ENCODE measurements at places on chromosomes 16 and 17.
A peak's percentile ranks its signal among the peaks of the same experiment; 100 is the strongest.

GRCh38 chr17:62172492-62173291, 107.6 kb upstream of the MED13 start:
- no peak for DNase-seq

GRCh38 chr17:41987642-41988041, 21.0 kb downstream of the CNP start:
- DNase-seq, result no peak

- DNase-seq, result no peak
Observed at GRCh38 chr17:819251-819650, 37.1 kb downstream of the MRM3 start.

DNA sequence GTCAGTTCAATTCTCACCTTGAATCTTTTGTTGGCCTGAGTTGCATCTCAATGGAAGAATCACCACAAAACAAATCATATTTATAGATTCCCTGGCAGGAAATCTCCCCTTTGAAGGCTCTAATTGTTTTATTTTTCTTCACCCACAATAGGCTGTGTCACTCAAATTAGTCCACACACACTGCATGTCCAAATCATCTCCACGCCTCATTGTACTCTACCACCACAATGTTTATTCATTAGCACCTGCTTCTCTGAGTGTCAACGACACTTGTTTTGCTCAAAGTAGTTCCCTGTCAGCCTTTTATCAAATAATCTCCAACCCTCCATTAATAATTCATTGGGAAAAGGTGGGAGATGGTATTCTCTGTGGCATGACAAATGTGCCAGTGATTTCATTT, 164.3 kb downstream of the ABCC12 start:
- no peak for DNase-seq

DNA sequence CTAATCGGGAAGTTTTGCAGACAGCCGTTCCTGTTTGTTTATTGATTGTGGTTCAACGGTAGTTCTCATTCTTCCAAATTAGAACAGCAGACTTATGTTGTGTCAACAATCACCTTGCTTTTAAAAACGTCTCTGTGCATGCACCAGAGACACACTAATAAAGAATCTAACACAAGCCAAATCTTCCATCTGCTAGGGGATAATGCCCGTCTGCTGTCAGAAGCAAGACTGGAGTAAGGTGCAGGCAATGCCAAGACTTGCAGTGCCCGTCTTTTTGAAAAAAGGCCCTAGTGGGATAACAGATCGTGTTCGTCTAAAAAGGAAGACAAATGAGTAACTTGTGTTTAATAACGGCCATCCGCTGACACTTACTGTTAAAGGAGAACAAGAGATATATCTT, 158.4 kb downstream of the KCNJ2 start:
- no peak for DNase-seq

GRCh38 chr16:47043200-47043599, 69.7 kb upstream of the DNAJA2 start:
- DNase-seq, result no peak

DNA sequence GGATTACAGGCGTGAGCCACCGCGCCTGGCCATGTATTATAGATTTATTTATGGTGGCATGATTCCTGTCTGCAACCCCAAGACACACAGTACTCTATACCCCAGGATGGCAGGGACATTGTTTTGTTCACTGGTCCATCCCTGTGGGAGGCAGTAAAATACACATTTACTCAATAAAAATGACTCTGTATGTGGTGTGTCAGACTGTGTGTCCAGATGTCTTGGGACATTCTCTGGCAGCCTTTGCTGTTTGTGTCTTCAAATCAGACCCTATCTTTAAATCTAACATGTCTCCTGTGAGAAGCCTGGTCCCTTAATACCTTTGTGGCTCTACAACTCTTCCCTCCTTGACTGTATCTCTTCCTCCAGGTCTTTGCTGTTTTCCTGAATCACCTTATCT, 1.7 kb upstream of the COASY start:
- DNase-seq, result no peak

DNA sequence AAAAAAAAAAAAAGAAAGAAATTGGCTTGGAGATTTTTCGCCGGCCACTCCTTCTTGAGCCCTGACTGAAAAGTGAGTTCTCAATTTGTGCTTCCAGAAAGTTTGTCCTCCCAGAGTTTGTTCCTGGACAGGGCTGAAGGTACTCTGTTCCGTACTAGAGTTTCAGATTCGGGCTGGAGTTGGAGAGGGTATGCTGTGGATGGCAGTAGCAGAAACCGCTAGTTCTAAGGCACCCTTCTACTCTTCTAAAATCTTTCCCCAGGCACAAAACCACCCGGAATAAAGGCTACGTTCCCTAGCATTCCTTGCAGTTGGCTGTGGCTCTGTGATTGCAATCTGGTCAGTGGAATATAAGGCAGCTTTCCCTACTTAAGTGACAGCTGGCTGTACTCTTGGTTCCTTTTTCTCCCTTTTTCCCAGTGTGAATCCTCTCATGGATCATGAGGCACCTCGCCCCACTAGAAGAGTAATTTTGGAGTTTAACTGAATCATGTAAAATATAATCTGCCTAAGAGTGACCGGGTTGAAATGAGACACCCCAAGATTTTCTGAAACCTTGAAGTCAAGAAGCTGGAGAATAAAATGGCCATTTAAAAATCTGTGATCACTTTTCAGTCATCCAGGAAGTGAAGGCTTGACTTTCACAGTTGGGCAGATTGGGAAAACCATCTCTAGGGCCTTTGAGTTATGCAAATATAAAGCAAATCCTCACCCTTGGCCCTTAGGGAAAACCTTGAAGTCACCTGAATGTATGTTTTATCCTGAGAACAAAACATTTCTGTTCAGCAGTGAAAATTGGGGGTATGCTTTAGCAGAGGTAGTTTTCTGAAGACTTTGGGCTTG, 901 bp upstream of the HEATR6 start:
- DNase-seq, result no peak

DNA sequence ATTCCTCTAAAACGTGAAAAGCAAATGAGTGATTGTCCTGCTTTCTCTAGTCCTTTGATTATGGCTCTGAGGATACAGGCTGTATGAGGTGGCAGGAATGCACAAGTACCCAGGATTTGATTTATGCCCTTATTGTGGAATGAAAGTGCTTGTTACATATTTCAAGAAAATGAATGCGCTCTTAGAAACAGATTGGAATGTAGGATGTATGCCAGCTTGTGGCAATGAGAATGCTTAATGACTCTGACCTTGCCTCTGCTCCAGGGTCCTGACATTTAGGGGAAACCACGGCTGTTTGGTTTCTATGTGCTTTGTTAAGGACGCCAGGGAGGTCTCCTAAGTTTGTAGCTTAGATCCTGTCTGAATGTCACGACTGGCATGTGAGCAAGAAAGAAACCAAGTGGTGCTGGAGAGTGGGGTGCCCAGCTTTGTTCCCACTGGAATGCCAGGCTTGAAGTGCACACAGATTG, 22.0 kb downstream of the PRCD start:
- DNase-seq, result no peak

GRCh38 chr16:48609652-48610029, 339 bp downstream of the N4BP1 start:
- no peak for DNase-seq

DNA sequence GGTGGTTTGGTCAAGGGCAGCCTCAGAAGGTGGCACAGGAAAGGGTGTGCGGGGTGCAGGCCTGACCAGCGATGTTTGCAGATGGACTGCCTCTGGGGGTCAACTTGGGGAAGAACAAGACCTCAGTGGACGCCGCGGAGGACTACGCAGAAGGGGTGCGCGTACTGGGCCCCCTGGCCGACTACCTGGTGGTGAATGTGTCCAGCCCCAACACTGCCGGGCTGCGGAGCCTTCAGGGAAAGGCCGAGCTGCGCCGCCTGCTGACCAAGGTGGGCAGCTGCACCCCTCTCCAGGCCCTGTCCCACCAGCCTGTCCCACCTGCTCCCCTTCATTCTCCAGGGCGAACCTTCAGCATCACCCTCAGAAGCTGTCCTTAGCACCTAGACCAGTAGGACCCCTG, 12.5 kb downstream of the DHODH start:
- DNase-seq, result no peak

GRCh38 chr17:1742371-1743087, at the start of gene SERPINF2:
Gene SERPINF2 (plus strand): TSS chr17:1742871. CDS start chr17:1744996, 2,125 bp downstream.
- DNase-seq, result no peak

- no peak for DNase-seq
Observed at GRCh38 chr16:69116906-69117305, 11.5 kb downstream of the HAS3 start.

GRCh38 chr17:35088356-35088880, 24.9 kb upstream of the RFFL start:
- no peak for DNase-seq

- no peak for DNase-seq
Observed at GRCh38 chr16:77564791-77565390, 130.1 kb upstream of the ADAMTS18 start.

DNA sequence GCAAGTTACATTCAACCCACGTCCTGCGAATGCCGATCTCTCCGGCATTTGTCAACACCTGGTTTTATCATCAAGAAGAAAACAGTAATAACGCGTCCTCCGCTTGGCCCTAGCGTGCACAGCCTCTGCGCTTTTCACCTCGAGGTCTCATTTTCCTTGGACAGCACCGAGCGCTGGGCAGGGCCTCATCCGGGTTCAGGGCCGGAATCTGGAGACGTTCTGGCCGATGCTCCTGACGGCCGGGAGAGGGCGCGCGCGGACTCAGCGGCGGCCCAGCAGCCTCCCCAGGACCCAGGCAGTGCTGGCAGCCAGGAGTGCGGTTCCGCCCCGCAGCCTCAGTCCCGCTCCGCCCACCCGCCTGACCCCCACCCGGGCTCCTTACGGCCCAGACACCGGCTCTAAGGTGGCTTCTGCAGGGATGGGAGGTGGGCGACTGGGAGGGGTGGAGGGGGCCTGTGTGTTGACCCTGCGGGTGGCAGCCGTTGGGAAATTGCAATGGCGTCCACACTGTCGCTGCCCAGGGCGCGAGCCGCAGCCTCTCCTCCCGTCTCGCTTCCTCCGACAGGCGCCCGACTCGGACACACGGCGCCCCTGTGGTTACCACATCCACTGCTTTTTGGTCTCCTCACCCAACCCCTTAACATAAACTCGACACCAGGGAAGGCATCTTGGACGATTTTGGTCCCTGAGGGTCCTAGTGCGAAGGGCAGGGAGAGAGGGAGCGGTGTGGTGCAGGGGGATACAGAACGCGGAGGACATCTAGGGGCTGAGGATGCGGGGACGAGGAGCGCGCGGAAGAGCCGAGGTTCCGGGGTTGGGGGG, 7.4 kb upstream of the FLYWCH1 start:
- DNase-seq, result peak; percentile 88

DNA sequence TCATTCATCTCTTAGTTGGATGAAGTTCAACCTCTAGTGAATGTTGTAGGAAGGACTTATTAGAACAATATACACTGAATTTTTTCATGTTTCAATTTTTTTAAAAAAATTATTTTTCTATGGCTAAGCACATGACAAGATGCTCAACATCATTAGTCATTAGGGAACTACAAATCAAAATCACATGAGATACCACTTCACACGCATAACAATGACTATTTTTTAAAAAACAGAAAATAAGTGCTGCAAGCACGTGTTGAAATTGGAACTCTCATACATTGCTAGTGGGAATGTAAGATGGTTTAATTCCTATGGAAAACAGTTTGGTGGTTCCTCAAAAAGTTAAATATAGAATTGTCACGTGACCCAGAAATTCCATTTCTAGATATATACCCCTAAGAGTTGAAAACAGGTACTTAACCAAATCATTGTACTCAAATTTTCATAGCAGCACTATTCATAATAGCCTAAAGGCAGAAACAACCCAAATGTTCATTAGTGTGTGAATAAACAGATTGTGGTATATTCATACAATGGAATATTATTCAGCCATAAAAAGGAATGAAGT, 85.2 kb upstream of the AKTIP start:
- DNase-seq, result no peak

DNA sequence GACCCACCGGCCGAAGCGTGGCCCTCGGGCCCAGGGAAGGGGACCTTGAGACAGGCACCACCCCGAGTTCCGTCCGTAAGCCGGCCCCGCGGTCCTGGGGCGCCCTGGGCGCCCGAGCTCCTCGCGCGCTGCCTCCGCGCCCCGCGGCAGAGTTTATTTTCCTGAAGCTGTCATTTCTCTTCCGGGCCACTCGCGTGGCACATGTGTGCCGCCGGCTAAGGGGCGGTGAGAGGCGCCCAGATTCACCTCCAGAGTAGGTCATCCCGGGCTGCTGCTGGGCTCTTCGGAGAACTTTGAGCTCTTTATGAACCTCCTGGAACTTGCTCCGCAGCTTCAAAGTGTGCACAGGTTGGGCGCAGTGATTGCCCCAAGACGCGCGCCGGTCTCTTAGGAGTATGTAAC, 489 bp downstream of the ZC3H18 start:
- DNase-seq, result no peak

DNA sequence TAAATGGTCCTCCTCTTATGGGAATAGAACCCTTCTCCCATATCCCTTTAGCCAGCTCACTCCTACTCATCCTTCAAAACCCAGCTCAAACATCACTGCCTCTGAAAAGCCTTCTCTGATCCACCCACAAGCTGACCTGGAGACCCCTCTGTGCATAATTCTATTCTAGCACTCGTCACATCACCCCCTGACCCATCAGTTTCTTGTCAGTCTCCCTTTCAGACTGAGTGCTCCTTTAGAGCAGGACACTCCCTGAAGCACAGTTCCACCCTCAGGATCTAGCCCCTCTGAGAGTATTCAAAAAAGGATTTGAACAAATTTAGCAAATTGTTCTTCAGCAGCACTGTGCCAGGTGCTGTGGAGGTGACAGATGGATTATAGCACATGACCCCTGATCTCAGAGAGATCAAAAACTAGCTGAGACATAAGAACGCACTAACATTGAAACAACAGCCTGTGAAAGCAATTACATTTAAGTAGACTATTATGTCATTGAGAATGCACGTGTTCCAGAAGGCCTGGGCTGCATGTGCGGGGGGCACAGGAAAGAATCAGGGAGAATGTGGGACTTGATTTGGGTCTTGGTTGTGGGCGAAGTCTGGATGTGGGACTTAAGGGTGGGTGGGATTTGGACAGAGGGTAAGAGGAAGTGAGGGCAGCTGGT, 43.5 kb downstream of the MRPS23 start:
- no peak for DNase-seq

All from GM10248 (cell line).